Activated T-helper 1 cell treated with anti-CD3 and anti-CD28 coated beads, Interleukin-12 subunit alpha, Interleukin-12 subunit beta, Interleukin-2, Interleukin-4 antibody, amounts not matched to agents 30 ng/mL and 10 ng/mL and 1 ng/mL, durations not matched to agents 14 hours and 24 hours and 36 hours (primary cell): ENCODE measurements at places on chromosomes 1 and 21. TPM values are rescaled to one million over a fixed set of nuclear protein-coding genes. Genes with fewer than 3 reads are reported as not detected.

Gene PPFIA4
- total RNA-seq = 11.5 and 14.9 TPM in 2 replicates

DNA sequence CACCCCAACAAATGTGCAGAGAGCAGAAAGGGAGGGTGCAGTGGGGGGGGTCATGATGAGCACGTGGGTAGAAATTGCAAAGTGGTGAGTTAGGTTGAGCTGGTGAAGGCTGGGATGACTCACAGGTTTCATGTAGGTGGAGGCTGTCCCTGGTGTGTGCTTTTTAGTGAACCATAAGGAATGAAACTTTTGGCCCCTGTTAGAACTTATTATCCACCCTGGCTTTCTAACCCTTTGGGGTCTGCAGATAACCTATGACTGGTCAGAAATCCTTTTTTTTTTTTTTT, 46.9 kb downstream of the DOP1B start:
- DNase-seq = no peak

DNA sequence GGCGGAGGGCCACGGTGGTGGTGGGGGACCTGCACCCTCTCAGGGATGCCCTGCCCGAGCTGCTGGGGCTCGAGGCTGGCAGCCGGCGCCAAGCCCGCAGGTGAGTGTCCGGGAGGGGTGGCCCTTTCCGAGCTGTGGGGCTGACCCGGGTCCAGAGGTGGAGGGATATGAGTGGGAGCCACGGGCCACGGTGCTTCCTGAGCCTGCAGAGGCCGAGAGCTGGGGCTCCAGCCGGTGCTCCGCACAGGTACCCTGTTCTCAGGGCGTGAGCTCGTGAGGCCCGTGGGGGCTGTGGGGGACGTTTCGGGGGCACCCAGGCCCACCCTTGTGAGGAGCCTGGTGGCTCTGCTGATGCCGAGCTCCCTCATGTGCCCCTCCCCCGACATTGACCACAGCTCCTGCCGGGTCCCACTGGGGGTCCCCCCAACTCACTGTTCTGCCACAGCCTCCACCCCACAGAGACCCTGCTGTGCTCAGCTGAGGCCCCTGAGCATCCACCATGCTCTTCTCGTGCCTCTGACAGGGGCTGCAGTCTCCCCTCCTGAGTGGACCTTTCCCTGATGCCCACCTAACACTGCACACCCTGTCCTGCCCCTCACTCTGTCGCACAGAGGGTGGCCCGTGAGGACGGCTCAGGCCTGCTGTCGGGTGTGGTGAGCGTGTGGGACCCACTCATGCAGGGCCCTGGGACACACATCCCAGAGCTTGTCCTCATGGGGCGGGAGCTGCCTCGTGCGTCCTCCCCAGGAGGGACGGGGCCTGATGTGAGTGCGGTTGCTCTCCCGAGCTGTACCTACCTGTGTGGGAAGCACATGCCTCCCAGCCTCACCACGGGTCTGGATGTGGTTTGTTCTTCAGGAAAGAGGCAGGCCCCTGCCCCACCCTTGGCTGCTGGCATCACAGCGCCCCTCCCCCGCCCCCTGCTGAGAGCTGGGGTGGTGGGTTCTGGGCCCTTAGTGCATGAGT, 27.5 kb downstream of the SLX9 start:
- DNase-seq = no peak

GRCh38 chr21:32921632-32922230, 104.0 kb upstream of the OLIG2 start:
- no peak for DNase-seq

GRCh38 chr1:64080941-64081562, 122.4 kb upstream of the UBE2U start:
- no peak for DNase-seq
